ENCODE measurements at places on chromosomes 7 and 10.

DNA sequence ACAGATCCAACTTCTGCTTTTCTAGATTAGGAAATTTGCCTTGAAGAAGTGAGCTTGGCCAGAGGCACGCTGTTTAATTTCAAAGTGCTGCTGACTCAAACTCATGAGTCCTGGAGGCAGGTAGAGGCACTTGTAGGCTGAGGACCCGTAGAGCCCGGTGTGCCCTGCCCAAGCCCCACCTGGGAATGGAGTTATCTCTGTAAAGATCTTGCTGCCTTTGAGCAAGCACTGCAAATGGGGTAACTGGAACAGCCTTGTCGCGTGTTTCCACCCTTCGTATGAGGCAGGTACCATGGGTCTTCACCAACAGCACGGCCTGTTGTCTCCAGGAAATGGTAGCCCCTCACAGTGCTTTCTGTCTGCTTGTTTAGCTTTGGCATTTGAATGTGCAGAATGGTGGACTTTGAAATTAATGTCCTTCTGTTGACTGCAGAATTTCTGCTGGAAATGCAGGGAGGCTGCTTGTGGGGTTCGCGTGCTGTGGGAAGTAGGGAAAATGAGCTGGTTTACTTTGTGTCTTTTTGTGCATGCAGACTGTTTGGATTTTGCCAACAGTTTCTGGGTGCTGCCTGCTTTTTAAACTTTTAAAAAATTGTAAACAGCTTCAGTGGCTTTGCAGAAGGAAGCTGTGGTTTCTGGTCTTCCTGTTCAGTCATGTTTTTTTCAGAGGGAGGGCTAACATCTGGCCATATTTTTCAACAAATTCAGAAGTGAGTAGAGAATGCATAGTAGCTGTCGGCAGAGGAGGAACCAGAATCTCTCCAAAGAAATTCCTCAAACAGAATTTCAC, 27.2 kb downstream of the CCM2 start:
- DNase-seq = no peak

- DNase-seq = no peak
These were observed 11.7 kb downstream of the STAM start for GRCh38 chr10:17655567-17656146.

DNA sequence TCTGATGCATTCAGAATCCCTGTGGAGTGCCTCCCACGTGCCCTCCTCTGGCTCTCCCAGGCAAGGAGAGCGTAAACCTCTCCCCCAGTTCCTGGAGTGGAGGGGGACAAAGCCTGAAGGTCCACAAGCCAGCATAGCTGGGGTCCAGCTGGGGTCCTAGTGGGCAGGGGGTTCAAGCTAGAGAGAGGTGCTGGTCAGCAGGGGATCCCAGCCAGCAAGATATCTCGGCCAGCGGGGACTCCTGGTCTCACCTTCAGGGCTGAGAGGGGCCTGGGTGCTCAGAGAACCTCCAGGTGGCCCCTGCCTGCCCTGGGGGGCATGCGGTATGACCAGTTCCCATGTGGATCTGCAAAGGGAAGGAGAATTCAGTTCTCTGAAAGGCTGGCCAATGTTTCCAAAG, 413.7 kb downstream of the TCERG1L start:
- DNase-seq = no peak

- DNase-seq = no peak
These were observed 8.9 kb upstream of the EEPD1 start for GRCh38 chr7:36144189-36144588.

DNA sequence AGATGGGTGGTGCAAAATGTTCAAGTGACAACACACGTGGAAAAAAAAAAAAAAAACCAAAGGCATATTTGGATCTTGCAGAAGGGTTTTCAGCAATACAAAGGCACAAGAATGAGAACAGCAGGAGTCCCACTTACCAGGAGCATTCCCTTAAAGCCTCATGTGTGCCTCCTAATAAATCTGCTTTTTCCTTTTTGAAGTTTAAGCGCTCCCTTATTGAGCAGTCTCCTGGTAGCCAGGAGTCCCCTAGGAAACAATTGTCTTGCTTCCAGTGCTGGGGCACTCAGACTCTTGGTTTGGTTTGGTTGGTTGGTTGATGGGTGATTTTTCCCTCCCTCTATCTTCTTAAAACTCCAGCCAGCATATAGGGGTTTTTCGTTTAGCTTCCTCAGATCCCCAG, 321.8 kb upstream of the NFE2L3 start:
- DNase-seq = no peak

DNA sequence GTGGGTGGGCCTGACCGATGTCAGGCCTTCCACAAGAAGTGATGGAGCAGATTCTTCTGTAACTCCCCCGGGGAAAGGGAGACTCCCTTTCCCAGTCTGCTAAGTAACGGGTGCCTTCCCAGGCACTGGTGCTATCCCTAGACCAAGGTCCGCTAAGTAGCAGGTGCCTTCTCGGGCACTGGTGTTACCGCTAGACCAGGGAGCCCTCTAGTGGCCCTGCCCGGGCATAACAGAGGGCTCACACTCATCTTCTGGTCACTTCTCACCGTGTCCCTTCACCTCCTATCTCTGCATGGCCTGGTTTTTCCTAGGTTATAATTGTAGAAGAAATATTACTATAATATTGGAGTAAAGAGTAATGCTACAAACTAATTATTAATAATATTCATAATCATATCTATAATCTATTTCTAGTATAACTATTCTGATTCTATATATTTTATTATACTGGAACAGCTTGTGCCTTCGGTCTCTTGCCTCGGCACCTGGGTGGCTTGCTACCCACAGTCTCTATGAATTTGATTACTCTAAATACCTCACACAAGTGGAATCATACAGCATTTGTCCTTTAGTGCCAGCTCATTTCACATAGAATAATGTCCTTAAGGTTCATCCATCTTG, 1378.7 kb downstream of the XPNPEP1 start:
- peak; percentile 9 for DNase-seq

DNA sequence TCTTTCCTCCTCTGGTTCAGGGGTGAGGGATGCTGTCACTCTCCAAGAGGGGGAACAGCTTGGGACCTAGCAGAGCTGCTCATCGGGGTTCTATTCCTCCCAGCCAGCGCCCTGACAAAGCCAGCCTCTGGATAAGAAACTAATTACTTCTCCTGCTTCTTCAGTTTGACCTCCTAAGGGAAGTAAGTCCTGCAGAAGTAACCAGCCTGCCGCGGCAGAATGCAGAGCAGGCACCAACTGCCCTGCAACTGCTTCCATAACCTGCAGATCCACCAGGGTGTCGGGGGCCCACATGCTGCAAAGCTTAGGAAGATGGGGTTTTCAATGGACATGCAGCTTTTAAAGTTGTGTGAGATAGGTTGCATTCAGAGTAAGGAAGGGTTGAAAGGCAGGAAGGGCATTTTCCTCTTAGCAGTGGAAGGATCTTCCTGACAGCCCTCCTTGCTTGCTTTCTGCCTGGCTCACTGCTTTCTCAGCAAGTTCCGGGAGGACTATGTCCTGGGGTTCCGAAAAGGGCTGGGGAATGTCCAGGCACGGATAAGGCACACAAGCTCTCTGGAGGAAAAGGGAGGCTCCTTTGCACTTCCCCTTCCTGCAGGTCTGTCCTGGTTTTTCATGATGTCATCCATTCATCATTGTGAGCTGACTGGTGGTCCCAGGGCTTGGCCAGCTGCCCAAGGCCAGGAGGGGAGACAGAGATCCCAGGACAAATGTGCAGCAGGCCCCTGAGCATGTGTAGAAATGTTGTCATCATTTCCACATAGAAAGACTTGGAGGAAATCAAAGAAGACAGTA, 24.3 kb upstream of the CALU start:
- no peak for DNase-seq

DNA sequence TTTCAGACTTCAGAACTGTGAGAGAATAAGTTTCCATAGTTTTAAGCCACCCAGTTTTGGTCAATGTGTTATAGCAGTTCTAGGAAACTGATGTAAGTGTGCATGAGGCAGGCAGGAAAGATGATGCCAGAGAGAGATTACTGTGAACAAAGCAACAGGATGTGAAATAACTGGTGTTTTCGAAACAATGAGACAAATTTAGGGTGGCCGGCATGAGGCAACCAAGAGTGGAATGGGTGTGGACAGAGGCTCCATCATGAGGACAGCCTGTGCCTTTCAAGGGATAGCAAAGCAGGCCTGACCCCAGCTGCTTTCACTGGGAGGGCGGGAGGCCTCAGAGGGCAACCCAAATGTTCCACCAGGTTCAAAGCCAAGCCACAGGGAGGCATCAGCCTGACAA, 67.3 kb upstream of the UCN3 start:
- DNase-seq = no peak

- no peak for DNase-seq
These were observed 24.4 kb upstream of the PPIF start for GRCh38 chr10:79322616-79323543.

- no peak for DNase-seq
These were observed 5.8 kb upstream of the IL2RA start for GRCh38 chr10:6068006-6068405.

GRCh38 chr7:14389181-14389591, 399.7 kb upstream of the ETV1 start:
- peak; percentile 99 for DNase-seq

- DNase-seq = no peak
These were observed 276.9 kb downstream of the BAMBI start for GRCh38 chr10:28954211-28954610.

DNA sequence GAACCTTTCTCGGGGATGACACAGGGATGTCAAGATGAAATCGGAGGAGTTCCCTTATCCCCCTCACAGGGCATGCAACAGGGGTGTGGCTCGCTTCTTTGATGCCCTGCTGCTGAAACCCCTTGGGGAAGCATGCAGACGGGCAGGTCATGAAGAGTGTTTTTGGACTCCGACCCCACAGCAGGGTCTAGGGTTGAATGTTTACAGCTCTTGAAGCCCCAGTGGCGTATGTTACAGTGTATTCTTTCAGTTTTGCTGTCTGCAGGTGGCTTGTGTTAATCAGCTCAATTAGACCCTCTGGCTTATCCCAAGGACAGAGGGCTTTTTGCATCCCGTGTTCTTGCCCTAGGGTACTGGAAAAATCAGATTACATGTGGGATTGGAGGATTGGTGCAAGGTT, 446.5 kb downstream of the LRMDA start:
- no peak for DNase-seq

GRCh38 chr10:76149602-76150138, 718.2 kb downstream of the LRMDA start:
- no peak for DNase-seq

DNA sequence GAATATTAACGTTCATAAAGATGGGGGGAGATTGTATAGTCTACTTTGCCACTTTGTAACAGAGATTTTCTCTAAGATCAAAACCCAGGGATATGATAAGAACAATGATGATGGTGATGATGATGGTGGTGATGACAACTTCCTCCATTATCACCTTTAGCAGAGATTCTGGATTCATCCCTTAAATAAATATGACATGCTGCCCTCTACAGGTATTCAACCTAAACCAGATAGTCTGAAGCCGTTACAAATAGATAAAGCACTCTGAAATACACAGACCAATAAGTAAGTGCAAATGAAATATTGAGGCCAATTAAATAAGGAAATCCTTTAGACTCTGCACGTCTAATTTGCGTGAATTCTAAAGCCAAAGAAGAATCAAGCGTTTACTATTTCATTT, 211.5 kb downstream of the CREB5 start:
- DNase-seq = peak; percentile 33

GRCh38 chr7:18366394-18366793, 129.2 kb upstream of the HDAC9 start:
- DNase-seq = no peak

- DNase-seq = peak; percentile 63
These were observed 147.6 kb upstream of the SHH start for GRCh38 chr7:155959894-155960293.

DNA sequence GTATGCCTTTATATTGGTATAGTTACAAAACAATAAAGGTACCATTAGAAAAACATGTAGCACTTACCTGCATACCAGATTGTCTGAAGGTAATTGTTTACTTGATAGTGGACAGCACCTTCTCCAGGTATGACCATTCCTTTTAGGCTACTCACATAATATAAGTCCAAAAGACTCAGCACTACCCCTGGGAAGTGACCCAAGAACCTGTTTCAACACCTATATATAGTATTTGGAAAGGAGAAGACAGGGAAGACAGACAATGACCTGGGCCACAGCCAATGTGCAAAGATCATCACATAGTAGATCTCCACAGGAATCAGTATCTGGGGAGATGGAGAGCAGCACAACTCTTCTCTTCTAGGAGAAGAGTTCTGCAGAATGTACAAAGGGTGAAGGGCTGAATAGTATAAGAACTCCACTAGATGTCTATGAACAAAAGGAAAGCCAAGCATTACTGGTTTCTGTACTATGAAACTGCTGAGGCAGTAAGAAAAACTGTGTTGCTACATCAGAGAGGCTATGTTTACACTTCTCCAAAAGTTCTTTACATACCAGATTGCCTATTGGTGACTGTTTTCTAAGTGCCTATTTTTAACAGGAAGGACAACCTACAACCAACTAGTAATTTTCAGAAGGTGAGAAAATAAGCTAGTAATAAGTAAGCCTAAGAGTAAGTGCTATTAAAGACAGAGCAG, 159.2 kb downstream of the BTAF1 start:
- no peak for DNase-seq

- DNase-seq = no peak
These were observed 135.7 kb upstream of the RNF32 start for GRCh38 chr7:156504687-156505545.

Data from NCI-H345 (cell line).